ENCODE measurements at places on chromosomes 7 and 10.

- DNase-seq: no peak
Observed at GRCh38 chr7:47672271-47672791, 90.4 kb upstream of the TNS3 start.

- DNase-seq: no peak
Observed at GRCh38 chr10:33095867-33096815, 138.1 kb upstream of the ITGB1 start.

DNA sequence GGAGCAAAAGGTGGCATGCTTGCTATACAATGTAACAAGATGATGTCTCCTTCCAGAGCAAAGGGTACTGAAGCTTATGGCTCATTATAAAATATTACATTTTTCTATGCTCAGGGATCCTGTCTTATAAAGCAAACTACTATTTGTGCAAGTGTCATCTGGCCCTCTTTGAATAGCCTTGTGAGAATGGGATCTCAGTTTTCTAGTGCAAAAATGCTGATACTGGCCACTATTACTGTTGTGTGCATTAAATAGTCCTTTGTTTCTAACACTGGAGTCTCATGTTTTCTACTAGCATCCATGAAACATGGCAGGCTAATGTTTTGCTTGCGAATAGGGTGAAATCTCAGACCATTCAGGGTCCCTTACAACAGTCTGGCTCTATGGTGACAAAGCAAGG is 823.0 kb downstream of the REEP3 start:
- DNase-seq: no peak

- DNase-seq: no peak
Observed at GRCh38 chr7:35520810-35521625, 173.9 kb downstream of the HERPUD2 start.

- no peak for DNase-seq
Observed at GRCh38 chr10:127153181-127153580, 43.2 kb downstream of the INSYN2A start.

- no peak for DNase-seq
Observed at GRCh38 chr7:75619636-75620035, 119.1 kb downstream of the HIP1 start.
